ENCODE measurements at places on chromosomes 4 and X.

- DNase-seq: no peak
Observed at GRCh38 chr4:135411251-135411650, 1209.7 kb upstream of the PABPC4L start.

DNA sequence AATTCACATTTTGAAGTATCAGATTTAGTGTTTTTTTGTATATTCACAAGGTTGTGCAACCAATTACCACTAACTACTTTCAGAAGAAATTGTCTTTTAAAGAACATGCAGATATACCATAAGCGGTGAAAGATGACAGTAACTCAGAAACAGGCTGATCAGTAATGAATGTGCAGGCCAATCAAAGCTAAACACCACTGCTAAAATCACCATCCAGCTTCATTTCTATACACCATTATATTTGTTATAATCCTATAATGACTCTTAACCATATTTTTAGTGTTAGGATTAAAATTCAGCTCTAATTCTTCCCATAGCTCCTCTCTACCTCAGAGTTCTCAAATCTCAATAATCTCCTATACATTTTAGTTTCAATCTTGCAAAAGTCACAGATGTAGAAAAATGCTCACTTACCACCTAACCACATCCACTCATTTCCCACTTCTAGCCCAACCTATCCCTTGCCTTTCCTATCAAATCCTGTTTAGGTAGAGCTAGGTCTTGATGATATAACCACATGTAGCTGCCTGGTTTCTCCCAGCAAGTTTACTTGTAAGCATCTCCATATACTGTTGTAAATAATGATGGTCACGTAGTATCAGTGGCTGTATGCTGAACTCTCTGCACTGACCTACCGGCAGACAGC is 16.6 kb downstream of the COQ2 start:
- DNase-seq: no peak

DNA sequence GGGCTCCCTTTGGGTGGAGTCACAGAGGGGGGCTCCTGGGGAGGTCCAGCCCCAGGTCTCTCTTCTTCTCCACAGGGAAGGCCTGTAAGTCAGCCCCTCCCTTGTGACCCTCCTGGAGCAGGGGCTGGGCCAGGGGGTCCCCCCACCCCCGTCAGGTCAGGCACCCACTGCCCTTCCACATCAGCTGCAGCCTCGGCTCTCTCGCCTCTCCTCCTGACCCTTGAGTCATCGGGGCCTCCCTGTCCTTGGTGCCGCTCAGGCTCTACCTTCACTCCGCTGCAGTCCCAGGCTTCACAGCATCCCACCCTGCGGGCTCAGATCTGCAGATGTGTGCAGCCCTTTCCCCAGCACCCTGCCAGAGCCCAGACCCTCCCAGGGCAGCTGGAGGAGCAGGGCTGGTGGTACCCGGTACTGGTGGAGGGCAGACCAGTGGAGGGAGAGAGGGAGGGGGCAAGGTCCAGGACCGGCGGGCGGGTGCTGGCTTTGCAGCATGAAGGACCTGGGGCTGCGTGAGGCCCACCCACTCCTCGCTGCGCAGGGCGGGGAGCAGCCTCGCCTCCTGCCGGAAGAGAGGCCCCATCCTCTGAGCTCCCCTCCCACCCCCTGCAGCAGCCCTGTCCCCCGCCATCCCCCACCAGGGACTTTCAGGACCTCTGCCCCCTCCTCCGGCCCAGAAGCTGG is 117.1 kb downstream of the FAM53A start:
- DNase-seq: no peak

- DNase-seq: no peak
Observed at GRCh38 chr4:11021333-11021732, 336.8 kb upstream of the CLNK start.

DNA sequence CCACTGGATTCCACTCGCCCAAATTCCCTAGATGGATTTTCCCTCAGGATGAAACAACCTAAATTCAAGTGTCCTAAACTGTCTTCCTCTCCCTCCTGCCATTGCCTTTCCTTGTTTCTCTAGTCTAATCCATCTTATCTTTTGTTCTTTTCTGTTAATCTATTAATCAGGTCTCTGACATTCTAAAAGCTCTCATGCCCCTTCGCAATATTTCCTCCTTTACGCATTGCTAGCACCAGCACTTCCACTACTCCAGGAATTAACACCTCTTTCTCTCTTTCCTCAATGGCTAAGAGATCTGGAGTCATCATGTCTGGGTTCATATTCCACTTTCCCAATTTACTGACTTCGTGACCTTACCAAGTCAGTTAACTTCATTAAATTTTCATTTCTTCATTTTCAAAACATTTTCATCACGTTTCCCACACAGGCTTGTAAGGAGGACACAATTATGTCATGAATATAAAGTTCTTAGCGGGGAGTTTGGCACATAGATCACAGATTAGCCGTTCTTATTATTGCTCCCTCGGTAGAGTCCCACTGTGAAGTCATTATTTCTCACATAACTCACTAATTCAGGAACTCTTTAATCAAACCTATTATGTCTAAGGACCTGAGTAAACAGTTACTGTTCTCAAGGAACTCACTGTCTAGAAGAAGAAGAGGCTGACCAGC is 45.3 kb downstream of the FAT4 start:
- no peak for DNase-seq
